Stimulated activated CD4-positive, alpha-beta T cell treated with anti-CD3 and anti-CD28 coated beads, Interleukin-4, amount 100 ng/mL, for 48 hours (primary cell): ENCODE measurements at places on chromosomes 12 and 14.

- no peak for DNase-seq
Observed at GRCh38 chr14:100915560-100915959, 12.0 kb upstream of the RTL1 start.

DNA sequence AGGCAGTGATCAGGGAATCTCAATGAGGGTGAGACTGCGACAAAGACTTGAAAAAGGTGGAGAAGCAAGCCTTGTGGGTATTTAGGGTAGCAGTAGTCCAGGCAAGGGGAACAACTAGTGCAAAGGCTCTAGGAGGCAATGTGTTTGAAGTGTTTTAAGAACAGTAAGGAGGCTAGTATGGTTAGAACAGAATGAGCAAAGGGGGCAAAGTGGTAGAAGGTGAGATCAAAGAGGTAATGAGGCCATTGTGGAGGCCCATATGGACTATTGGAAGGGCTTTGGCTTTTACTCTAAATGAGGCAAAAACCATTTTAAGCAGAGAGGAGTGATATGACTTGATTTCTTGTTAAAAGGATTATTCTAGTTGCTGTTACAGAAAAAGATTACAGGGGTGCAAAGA, 16.8 kb downstream of the HIF1A start:
- DNase-seq: no peak

DNA sequence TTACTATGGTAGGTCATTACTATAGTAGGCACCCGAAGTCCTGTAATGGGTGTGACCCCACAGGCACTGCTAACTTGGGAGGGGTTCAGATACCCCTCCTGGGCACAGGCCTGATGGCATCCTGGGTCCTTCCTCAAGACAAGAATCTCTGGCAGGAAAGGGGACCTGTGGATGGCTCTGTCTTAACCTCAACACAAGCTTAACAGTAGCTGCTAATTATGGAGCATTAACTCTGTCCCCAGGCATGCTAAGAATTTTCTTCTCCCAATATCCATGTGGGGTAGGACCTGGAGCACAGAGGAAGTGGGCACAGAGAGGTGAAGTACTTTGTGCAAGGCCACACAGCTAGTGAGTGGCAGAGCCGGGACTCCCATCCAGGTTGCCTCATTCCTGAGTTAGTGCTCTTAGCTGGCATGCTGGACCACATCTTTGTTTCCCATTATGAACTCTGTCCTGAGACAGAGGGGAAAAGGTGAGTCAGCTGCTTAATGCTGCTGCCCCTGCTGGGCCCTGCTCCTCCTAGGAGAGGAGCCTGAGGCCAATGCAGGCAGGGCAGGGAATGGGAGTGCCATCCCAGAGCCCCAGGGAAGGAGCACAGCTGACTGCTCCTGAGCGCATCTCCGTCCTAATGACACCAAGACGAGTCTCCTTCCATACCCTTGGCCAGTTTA, 32.1 kb downstream of the GALNT16 start:
- no peak for DNase-seq

DNA sequence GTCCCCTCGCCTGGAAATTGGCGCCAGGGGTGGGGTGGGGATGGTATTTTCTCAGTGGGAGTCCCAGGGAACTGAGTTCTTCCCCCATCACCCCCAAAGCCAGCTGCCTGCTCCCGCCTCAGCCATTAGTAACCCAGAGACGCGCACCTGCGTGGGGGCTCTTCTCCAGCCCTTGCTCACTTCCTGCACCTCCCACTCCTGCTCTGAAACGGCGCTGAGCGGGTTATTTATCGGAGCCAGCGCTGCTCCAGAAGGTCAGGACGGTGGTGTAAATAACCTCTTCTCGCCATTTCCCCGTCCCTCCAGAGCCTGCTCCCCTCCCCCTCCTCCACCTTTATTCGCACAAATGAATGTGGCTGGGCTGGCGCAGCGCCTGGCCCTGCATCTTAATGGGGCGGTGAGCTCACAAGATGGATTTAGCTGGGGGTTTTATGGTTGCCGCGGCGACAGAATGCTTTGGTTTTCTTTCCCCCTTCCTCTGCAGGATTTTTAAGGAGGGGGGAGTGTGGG, 12.2 kb downstream of the GPR84 start:
- DNase-seq: no peak
